ENCODE measurements at places on chromosomes 1 and 21.
A peak's percentile ranks its signal among the peaks of the same experiment; 100 is the strongest.

DNA sequence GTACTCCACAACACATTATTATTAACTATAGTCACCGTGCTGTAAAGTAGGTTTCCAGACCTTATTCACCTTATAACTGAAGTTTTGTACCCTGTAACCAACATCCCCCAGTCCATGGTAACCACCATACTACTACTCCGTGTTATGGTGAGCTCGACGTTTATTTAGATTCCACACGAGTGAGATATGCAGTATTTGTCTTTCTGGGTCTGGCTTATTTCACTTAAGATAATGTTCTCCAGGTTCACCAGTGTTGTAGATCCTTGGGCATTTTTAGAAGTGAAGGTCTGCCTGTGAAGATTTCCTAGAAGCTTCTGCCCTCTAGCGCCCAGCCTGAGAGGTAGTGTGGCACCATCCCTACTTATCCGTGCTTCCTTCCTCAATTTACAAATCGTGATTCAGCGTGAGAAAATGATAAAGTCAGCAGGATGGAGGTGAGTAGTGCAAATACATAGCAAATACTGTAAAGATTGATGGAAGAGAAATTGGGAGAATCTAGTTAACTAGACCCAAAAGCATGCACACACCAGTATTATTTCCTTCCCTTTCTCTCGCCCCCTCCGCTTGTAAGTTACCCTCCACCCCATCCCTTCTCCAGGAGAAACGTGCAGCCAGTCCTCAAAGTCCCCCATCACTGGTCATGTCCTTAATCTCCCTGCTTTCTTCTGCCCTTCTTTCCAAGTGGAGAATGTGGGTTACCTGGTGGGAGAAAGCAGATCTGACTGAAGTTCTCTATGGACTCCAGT is 36.0 kb upstream of the DISC1 start:
- DNase-seq: peak; percentile 33

GRCh38 chr1:164618202-164618564 is 59.2 kb downstream of the PBX1 start:
- DNase-seq: no peak

- DNase-seq: no peak
Observed at GRCh38 chr1:110230381-110231199, 20.5 kb downstream of the KCNC4 start.

- no peak for DNase-seq
Observed at GRCh38 chr1:22606161-22606560, 30.3 kb upstream of the C1QA start.

All from RWPE1 (cell line).